ENCODE measurements at places on chromosomes 5 and 9.

- no peak for DNase-seq
These were observed 102.7 kb upstream of the CD180 start for GRCh38 chr5:67299231-67299735.

GRCh38 chr9:69759421-69760277, at the start of gene PTAR1:
Gene PTAR1, minus strand, starts transcription at chr9:69760011. Its CDS starts 73 bp downstream, at chr9:69759938.
- DNase-seq = peak; percentile 81

- no peak for DNase-seq
These were observed 1.9 kb downstream of the PCBD2 start for GRCh38 chr5:134906811-134907210.

DNA sequence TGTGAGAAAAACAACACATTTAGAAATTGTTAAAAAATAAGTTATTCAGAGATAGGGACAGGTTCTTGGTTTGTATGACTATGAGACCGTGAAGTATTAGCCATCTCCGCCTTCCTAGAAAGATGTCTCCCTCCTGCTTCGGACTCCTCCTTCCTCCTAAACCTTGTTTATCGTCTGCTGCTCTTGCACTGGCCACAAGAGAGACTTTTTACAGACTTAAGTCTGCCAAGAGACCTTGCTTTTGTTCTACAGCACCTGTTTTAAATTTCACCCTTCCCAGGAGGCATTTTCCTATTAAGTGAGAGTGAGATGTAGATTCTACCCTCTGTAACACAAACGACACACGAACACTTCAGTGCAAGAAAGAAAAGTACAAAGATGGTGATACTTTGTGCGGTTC, 274.6 kb downstream of the ARHGEF28 start:
- no peak for DNase-seq

- no peak for DNase-seq
These were observed 1195.3 kb upstream of the NUDT12 start for GRCh38 chr5:104757915-104758314.

- no peak for DNase-seq
These were observed 68.8 kb downstream of the C9orf50 start for GRCh38 chr9:129552064-129552463.

DNA sequence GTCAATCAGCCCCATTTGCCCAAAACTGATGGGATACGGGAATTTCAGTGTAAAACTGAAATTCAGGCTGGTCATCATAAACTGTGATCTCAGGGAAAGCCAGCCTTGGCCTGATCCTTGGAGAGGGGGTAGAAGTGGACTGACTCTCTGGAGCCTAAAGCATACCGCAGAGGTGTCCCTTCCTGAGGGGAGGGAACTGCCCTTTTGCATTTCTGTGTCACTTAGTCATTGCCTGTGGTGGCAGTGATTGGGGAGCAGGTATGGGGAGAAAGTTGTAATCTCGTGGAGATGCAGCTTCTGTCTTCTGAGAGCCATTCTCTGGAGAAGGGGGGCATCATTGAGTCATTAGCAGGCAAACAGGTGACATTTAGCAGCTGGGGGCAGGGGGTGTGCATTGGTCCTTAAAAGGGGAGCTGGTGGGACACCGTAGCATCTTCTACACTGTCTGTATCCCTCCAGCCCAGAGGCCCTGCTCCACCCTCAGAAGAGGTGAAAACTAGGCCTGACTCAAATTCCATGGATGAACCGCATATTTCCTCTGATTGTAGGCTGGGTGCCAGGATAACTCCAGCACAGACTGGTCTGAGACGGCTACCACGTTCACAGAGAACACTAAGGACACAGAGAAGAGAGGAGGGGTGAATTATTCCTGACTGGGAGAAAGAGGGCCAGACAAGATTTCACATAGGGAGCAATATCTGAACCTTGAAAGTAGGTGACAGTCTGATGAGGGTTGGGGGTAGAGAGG, 143.3 kb downstream of the SEC61B start:
- no peak for DNase-seq

GRCh38 chr5:149886060-149886459, 58.5 kb downstream of the PDE6A start:
- no peak for DNase-seq

DNA sequence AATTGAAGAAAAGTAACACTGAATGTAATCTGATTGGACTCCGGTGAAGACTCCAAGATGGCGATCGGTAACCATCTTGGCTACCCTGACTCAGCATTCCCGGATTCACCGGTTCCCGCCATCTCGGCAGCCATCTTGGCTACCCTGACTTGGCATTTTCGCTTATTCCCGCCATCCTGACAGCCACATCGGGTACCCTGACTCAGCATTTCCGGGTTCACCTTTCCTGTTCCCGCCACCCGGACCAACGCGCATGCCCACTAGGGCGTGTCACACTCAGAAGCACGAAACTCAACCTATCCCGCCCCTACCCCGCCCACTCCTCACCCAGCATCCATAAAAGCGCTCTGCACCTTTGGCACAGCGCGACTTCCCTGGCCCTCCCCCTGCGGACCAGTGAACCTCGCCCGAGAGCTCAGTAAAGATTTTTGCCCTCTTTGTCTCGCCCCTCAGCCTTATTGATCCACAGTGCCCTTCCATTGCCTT, 17.2 kb downstream of the SPTLC1 start:
- DNase-seq = peak; percentile 57

- DNase-seq = peak; percentile 93
These were observed 22.4 kb downstream of the CCL28 start for GRCh38 chr5:43389679-43390329.

GRCh38 chr9:100505564-100506159, 32.7 kb downstream of the TMEFF1 start:
- DNase-seq = no peak

- DNase-seq = no peak
These were observed 127.2 kb upstream of the PITX1 start for GRCh38 chr5:135161221-135161620.

DNA sequence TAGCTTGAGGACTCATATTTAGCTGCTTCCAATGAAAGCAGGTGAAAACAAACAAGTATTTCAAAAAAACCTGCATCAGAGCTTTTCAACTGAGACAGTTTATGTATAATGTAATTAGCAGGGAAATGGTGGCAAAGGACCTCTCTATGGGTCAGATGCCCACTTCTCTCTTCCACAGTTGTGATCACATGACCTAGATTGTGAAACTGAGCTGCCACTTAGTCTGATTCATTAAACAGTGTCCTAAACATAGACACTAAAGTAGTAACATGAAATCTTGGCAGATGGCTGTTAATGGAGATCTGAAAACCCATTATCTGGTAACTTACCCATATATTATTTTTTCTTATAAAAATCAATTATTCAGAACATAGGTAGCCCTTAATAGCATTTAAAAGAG, 663.6 kb upstream of the RIOK2 start:
- no peak for DNase-seq

GRCh38 chr9:77949751-77950436, 81.7 kb downstream of the GNAQ start:
- DNase-seq = no peak

DNA sequence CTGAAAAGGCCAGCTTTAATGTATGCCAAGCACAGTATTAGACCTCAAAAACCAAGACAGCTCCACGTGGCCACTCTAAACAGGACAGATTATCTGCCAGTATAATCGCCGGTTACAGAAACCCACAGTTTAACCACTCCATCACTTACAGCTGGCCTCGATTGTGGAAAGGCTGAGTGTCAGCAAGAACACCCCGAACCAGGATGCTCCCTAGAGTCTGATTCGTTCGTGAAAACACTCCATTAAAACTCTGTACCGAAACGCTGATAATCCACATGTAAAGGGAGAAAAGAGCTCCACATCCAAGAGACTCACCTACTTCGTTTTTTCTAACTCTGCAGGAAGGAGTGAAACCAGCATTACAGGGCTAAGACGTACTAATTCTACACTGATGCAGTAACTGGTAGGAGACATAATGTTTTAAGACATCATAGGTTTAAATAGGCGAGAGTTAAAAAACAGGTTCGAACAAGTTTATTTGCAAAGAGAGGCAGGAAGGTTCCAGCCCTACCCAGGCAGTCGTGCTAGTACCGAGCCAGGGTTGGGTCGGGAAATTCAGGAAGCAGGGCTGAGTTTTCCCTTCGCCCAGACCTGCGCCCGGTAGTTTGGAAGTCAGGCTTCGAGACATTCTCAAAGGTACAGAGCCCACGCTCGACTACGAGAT, 949 bp downstream of the SERINC5 start:
- no peak for DNase-seq

DNA sequence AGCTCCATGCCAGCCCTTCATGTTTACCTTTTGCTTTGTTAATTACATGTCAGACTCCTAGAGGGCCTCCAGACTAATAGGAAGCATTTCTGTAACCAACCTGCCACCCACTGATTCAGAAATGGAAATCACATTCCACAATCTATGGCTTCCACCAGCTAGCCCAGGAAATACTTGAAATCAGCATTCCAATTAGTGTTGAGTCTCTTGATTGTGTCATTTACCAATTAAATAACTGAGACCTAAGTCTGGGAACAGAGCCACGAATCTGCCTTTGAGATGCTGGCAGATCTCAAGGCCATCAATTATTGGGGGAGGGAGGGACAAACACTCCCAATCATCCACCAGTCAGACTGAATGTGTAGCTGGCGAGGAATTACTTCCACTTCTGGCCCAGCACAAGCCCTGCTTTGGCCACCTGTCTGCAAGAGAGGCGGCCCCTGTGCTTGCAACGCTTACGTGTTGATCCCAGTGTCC, 27.4 kb upstream of the SAP30L start:
- DNase-seq = peak; percentile 13

- DNase-seq = no peak
These were observed 11.4 kb upstream of the PTGR1 start for GRCh38 chr9:111610845-111611244.

DNA sequence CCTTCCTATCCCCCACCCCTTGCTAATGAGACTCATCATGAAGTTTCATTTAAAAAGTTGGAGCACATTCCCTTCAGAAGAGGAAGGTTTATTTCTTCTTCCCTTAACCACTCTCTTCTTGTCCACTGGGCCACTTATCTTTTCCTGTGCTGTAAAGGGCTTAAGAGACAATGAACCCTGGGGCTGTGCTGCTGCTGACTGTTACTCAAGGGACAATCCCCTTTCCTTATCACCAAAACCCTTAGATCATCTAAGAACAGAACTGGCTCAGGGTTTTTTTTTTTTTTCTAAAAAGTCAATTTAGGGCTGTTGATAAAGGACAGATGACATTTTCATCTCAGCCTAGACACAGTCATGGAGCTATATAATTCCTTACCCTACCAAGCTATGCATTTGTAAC, 29.6 kb downstream of the CAPSL start:
- no peak for DNase-seq

DNA sequence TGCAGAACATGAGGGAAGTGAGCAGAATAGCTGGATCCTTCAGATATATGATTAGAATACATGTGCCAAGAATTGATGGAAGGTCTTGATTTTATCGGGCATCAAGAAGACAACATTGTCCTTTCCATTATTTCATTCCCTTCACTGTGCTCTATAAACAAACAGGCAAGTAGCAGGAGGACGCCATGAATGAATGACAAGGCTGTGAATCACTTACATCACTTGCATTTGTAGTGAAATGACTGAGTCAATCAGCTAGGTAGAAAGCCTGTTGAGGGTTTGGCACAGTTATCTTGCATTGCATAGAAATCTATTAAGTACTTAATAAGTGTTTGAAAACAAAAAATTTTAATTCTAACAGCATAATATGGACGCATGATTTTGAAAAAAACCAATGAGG, 548.8 kb upstream of the IZUMO3 start:
- DNase-seq = no peak

DNA sequence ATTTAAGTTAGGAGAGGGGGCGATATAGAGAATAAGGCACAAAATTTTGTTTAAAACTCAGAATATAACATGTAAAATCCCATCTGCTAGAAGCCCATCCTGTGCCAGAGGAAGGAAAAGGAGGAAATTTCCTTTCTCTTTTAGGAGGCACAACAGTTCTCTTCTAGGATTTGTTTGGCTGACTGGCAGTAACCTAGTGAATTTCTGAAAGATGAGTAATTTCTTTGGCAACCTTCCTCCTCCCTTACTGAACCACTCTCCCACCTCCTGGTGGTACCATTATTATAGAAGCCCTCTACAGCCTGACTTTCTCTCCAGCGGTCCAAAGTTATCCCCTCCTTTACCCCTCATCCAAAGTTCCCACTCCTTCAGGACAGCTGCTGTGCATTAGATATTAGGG, 18.3 kb downstream of the MOCS2 start:
- DNase-seq = no peak

- no peak for DNase-seq
These were observed 166.1 kb downstream of the MED10 start for GRCh38 chr5:6212244-6212643.

GRCh38 chr9:76575761-76576160, 116.8 kb downstream of the GCNT1 start:
- DNase-seq = no peak

GRCh38 chr9:101176384-101176783, 147.9 kb downstream of the PLPPR1 start:
- DNase-seq = no peak

DNA sequence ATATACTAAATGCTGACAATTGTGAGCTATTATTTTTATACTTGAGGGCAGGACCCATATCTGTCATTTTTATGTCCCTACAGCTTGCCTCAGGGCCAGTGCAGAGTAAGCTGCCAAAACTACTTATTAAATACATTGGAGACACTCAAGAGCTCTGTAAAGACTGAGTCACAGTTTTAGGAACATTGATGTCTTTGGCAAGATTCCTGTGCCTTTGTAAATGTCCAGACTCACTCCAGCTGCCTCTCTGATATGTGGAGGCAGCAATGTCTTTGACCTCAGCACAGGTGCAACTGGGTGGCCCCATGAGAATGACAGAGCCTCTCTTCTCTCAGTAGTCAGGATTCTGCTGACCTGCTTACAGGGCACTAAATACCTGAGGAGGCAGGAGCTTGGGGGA, 363.2 kb downstream of the OSTF1 start:
- no peak for DNase-seq

- no peak for DNase-seq
These were observed 125.4 kb upstream of the ANKH start for GRCh38 chr5:14996997-14997396.

DNA sequence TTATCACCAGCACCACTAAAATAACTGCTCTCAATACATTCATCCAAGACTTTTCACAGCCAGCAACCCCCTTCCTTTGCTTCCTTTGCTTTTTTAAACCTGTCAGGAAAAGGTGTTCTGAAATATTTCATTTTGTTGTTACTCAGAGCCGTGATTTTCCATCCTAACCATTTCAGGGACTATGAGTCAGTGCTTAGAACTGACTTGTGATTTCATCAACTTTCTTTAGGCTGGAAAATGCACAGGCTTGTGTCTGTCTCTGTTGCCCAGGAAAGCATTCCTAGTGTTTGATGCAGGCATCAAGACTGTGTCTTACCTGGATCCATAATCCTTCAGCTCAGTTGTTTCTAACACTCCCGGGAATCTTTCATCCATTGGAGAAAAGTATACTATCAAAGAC, 805.6 kb downstream of the BRINP1 start:
- DNase-seq = no peak

- DNase-seq = no peak
These were observed 24.8 kb upstream of the DENND1A start for GRCh38 chr9:123954518-123955280.
